ENCODE measurements at places on chromosomes 7 and 10. TPM values are rescaled to one million over a fixed set of nuclear protein-coding genes. Genes with fewer than 3 reads are reported as not detected.

The TLX1 gene
- 0.24 TPM for total RNA-seq

The TRPV6 gene
- 3.5 TPM for total RNA-seq

The WNT8B gene
- total RNA-seq: not detected

The UCMA gene
- not detected for total RNA-seq

The ELMO1 gene
- total RNA-seq: 28.7 TPM

The LRIT2 gene
- not detected for total RNA-seq

The PLEKHS1 gene
- 0.23 TPM for total RNA-seq

The SLC25A28 gene
- 15.8 TPM for total RNA-seq

The ZNF786 gene
- 5.1 TPM for total RNA-seq

The C7orf33 gene
- not detected for total RNA-seq

The FAM25C gene
- not detected for total RNA-seq

The AOAH gene
- 2.4 TPM for total RNA-seq

The PNLIPRP2 gene
- total RNA-seq: 21.1 TPM

The GPAM gene
- total RNA-seq: 49.2 TPM

The MRC1 gene
- total RNA-seq: 2.4 TPM

The TMEM213 gene
- total RNA-seq: 0.03 TPM

The RET gene
- total RNA-seq: 0.50 TPM

The MGMT gene
- total RNA-seq: 30.5 TPM

The ABCC2 gene
- 56.7 TPM for total RNA-seq

The TECPR1 gene
- total RNA-seq: 10.7 TPM

The PIP gene
- not detected for total RNA-seq

The SYT15 gene
- total RNA-seq: 0.24 TPM

The OIT3 gene
- not detected for total RNA-seq

The CLDN4 gene
- 532 TPM for total RNA-seq

The NSMCE4A gene
- 57.9 TPM for total RNA-seq

The CAV2 gene
- total RNA-seq: 49.2 TPM

The SFTPA1 gene
- not detected for total RNA-seq

The TRIM73 gene
- total RNA-seq: 0.72 TPM

The VAX1 gene
- not detected for total RNA-seq

Measured in hepatocyte (in vitro differentiated cells).